ENCODE measurements at places on chromosomes 3 and 15.

DNA sequence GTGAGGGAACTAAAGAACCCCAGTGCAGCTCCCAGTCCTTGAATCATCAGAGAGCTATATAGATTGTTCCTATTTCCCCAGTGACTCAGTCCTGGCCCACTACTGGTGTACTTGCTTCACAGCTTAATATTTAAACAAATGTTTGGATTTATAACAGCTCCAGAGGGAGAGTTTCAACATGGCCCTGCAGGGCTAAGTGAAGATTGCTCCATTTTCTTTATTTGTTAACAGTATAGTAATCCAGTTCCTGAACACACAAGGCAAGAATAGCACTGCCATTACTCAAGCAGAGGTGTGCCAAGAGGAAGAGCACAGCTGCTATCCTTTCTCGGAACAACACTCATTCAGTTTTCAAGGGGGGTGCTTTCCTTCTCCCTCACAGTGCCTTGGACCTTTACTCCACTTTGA, 6.5 kb downstream of the SQOR start:
- DNase-seq: no peak

DNA sequence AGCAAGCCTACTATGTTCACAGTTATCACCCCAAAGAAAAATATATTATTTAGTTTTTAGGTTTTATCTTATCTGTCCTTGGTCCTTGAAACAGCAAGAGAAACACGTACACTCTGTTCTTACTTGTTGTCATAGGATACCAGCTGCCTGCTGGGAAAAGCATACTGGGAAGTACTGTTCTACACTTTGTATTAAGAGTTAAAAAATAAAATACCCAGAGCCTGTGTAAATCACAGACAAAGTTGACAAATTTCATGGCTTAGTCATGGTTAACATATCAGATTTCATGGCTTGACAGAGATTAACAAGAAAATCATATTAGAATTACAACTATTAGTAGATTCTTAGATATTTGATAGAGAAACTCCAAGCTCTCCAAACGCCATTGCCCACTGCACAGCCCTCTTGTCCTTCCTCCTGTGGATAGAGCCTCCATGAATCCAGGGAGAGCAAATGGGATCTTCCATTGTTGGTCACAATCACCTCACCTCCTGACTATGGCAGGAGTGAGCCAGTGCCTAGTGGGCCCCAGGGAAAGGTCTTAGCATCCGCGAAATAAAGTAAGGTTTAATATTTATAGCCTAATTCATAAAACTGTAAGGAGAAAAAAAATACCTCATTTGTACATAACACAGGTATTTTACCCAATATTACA, 128.1 kb upstream of the WNT5A start:
- no peak for DNase-seq

- DNase-seq: no peak
Measured at GRCh38 chr3:42061713-42062380, 29.3 kb upstream of the TRAK1 start.

- DNase-seq: no peak
Measured at GRCh38 chr3:122598556-122598955, 21.1 kb downstream of the PARP15 start.

DNA sequence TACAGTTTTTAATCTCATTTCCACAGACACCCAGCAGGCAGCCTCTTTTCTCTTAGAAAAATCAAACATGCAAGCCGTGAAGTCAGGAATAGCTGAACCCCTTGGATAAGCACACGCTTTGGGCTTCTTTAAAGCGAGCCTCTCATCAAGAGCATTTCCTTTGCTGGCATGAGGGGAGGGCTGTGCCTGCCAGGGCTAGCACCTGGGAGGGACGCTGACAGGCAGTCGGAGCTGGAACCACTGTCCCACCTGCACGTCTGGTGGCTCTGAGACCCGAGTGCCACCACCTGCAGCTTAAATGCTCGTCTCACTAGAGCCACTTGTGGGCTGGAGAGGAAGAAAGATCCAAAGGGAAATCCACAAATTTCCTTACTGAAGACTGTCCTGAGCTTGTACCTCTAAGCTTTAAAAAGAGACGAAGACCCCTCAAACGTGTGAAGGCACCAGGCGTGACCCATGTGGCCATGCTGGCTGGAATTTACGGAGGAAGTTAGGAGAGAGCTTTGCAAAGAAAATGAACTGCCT, 9.4 kb downstream of the MAP6D1 start:
- no peak for DNase-seq

- no peak for DNase-seq
Measured at GRCh38 chr3:186983659-186984058, 53.3 kb downstream of the ST6GAL1 start.

- no peak for DNase-seq
Measured at GRCh38 chr3:28915741-28916500, 364.9 kb upstream of the RBMS3 start.

- no peak for DNase-seq
Measured at GRCh38 chr3:122443090-122443489, 27.2 kb upstream of the WDR5B start.

GRCh38 chr3:20683910-20684309, 497.9 kb upstream of the SGO1 start:
- no peak for DNase-seq

DNA sequence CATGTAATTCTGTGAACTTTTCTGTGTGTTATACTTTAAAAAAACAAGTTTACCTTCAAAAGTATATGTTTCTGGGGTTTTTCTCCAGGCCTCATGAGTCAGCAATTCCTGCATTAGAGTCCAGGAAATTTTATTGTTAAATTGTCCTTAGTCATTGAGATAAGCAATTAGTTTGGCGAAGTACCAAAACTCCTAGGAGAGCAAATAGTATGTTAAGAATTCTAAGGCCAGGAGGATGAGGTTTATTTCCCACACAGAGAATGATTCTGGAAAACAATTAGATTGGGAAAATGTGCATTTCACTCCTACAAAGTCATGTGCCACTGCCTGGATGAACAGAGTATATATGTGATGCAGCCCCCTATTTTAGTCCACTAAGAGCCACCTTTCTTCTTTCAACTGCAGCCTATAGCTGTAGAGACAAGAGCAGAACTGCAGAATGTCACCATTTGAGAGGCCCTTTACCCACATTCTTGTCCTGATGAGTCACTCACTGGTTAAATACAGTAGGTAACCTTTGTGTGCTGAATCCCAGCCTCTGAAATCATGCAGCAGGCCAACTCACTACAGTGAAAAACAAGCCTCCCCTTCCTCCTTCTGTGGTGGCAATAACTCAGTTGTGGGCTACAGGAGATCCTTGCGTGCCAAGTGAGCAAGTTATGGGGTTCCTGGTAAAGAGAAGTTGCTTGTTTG, 452.8 kb upstream of the THBS1 start:
- no peak for DNase-seq

DNA sequence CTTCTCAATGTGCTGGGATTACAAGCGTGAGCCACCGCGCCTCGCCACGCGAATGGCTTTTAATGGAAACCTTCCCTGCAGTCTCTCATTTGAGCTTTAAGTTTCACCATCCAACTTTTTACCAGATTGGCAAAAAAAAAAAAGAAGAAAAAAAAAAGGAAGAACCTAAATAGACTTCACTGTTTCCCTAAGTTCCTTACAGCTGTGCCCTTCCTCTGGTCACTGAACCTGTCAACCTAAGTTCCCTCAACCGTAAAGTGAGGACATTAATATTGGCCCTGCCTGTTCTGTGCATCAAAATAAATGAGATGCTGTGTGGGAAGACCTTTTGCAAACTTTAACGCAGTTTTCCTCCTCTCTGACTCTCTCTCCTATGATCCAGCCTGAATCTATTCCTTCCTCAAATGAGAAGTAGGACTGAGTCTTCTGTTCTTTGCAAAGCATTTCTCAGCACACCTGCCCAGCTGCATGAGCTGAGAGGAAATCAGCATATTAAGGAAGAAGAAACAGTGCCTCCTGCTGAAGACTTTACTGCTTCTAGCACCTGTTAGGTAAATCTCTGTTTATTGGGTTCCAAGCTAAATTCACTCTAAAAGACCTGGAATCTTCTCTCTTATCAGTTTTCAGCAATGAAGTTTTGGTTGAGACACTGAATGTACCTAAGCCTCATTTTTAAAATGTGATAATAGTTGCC, 99.6 kb upstream of the ETV5 start:
- no peak for DNase-seq

- no peak for DNase-seq
Measured at GRCh38 chr3:136731274-136731884, 20.8 kb downstream of the STAG1 start.

GRCh38 chr15:85730001-85730820, 64.5 kb downstream of the KLHL25 start:
- no peak for DNase-seq

GRCh38 chr15:46280762-46281542, 646.1 kb downstream of the SQOR start:
- DNase-seq: no peak

GRCh38 chr3:138947495-138948121, 591 bp downstream of the FOXL2NB start:
- DNase-seq: no peak

- DNase-seq: no peak
Measured at GRCh38 chr3:114293838-114294535, at the start of gene TIGIT. TIGIT (plus strand) TSS chr3:114294028; CDS start chr3:114294062, 34 bp downstream.

GRCh38 chr3:117630885-117631284, 921.3 kb downstream of the TUSC7 start:
- DNase-seq: no peak

DNA sequence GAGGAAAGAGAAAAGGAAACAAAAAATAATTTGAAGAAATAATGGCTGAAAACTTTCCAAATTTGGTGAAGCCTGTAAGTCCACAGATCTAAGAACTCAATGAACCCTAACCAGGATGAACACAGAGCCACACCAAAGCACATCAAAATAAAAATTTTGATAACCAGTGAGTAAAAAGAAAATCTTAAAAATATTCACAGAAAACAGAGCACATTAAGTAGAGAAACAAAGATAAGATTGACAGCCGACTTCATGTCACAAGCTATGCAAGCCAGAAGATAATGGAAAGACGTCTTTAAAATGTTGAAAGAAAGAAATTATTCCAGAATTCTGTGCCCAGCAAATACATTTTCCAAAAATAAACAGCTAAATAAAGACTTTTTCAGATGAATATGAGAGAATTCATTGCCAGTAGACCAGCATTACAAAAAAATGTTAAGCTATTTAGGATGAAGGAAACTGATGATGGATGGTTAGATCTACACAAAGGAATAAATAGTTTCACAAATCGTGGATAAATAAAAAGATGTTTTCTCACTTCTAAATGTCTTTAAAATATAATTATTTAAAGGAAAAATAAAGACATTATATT, 140.2 kb upstream of the SKOR1 start:
- DNase-seq: no peak

GRCh38 chr3:14237457-14237856, 58.8 kb downstream of the LSM3 start:
- no peak for DNase-seq

DNA sequence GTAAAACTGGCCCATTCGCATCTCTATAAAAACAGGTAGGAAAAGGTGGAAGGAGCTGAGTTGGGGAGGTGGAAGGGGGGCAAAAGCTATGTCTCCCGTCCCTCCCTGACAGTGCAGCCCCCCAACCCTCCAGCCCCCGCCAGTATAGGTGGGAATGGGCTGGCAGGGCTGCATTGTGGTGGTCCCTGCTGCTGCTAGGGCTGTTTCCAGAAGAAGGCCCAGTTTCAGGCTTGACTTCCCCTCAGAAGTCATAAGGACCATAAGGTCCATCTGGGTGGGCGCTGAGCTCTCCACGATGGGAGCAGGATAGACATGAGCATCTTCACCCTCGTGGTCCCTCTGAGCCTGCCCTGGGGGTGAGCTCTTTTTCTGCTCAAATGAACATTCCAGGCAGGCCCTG, 44.2 kb downstream of the APBA2 start:
- DNase-seq: no peak

GRCh38 chr15:39752991-39753390, 29.6 kb downstream of the FSIP1 start:
- DNase-seq: no peak

- DNase-seq: no peak
Measured at GRCh38 chr3:171825222-171825828, 15.0 kb upstream of the PLD1 start.

GRCh38 chr3:194806991-194807630, 121.4 kb downstream of the FAM43A start:
- no peak for DNase-seq

GRCh38 chr3:162498626-162499025, 1002.0 kb downstream of the OTOL1 start:
- DNase-seq: no peak

- DNase-seq: no peak
Measured at GRCh38 chr15:62739507-62739906, 303.0 kb upstream of the TPM1 start.

GRCh38 chr3:46245146-46245545, 2.9 kb downstream of the CCR3 start:
- DNase-seq: no peak

DNA sequence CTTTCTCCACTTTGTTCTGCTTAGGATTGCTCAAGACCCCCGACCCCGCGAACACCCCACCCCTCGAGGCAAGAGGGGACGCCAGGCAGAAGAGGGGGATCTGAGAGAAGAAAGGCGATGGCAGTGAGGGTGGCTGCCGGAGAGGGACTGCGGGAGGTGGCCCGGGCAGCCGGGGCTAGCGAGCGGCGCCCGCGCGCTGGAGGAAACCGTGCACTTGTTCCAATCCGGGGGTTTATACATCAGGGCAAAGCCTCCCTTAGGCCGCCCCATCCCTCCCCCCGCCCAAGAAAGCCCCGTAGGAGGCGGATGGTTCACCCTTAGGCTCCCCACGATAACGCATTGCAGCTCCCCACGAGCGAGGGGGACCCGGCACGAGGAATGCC, 475 bp downstream of the ERC2 start:
- no peak for DNase-seq

DNA sequence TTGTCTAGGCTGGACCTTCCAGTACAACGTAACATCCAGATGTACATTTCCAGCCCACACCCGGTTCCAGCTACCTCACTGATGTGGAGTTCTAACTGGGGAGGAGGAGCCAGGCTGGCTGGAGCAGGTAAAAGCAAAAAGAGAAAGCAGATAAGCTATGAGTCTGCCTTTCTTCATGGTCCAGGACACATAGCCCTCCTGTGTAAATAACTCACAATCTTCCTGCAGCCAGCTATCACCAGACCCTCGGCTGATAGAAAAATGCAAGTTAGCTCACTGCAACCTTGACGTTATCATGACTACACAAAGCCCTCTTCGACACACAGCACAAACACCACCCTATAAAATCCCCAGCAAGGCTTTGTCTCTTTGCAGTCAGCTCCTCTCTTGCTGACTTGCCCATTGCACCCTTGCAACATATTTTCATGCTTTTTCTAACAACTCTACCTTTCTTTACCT, 20.5 kb upstream of the ELP6 start:
- no peak for DNase-seq

DNA sequence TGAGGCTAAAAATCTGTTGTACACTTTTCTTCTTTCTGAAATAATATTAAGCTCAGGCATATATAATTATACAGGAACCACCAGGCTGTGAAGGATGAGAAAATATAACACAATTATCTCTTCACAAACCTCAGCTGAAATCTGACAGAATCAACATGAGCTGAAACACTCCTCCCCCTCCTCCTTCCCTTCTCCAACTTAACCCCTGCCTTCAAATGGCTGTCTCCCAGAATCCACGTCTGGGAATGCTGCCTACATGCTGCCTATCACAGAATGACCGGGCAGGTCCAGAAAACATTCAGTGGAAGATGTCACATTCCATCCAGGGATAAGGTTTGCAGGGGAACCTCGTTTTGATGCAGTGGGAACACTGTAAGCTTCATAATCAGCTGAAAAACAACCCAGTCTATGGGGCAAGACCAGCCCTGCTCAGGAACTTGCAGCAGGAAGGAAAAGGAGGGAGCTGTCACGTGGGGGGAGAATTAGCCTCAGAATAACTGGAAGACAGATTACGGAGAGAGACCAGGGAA, 44.0 kb upstream of the SEMA6D start:
- no peak for DNase-seq

All from stimulated activated CD8-positive, alpha-beta memory T cell treated with anti-CD3 and anti-CD28 coated beads, Interleukin-4, amount 100 ng/mL, for 4 hours (primary cell).